PC-3 (cell line): ENCODE measurements at places on chromosomes 6 and 20. TPM values are rescaled to one million over a fixed set of nuclear protein-coding genes. Genes with fewer than 3 reads are reported as not detected.

Gene CD93
- not detected in 2 replicates for total RNA-seq

Gene PCMT1
- total RNA-seq = 122 and 158 TPM in 2 replicates

Gene PEX3
- 17.5 and 23.8 TPM in 2 replicates for total RNA-seq

Gene SLC22A3
- total RNA-seq = 0.47 and 0.92 TPM in 2 replicates

Gene SDC4
- 134 and 167 TPM in 2 replicates for total RNA-seq

Gene VWA7
- 0.98 and 1.9 TPM in 2 replicates for total RNA-seq

- peak; percentile 43 for DNase-seq
Measured at GRCh38 chr6:37690964-37691735, 6.5 kb downstream of the MDGA1 start.

DNA sequence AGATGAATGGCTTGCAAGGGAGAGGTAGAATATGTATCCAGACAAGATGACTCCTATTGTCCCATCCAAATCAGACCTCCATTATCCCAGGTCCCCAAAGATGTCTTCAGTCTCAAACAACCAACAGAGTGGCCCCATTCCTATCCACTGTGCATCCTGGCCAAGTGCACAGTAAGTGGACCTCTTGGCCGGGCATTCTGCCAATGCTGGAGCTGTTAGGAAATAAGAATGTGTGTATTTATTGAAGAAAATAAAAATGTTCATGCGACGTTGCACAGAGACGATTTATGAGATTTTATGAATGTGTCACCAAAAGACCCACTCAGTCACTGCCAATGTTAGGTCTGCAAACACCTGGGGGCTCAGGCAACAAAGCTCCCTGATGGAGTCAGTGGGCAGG lies 196.0 kb downstream of the MAFB start:
- no peak for DNase-seq

DNA sequence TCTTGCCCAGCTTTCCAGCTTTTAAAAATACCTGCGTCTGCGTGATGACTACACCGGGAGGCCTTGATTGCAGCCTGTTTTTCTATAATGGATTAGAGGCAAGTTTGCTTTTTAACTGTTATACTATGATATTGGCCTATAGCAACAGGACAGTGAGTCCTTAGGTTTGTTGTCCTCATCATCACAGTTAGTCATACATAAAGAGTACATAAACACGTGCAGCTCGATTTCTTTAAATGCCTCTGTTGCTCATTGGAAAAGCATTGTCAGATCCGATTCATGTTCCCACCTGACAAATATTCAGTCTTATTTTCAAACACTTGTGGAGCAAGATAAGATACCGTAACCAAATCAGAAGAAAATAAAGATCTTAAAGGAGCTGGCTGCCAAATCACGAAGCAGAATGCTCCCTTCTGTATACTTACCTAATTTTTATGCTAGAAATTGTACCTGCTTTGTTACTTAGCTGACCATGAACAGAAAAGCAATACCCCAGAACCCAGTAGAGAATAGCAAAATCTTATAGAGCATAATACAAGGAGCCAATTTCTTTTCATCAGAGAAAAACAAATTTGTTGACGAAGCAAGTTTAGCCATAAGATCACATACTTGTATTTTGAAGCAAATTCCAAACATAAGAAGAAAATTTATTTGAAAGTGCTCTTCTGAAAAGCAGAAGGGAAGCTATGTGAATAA lies 100.4 kb downstream of the TMEM200A start:
- DNase-seq = peak; percentile 18

DNA sequence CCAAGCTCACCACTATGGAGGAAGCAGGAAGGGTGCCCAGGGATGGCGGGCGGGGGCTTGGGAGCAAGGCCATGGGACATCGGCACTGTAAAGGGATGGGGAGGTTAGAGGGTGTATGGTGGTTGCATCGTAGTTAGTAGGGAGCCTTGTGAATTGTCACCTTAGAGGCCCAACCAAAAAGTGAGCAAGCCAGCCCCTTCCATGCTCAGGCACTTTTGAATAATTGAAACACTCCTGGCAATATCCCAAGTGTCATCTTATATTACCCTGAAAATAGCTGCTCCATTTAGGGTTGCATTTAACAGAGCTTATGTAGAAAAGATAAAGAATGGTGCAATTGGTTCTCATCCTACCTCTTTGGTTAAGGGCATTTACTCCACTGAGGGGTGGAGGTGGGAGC lies 169.2 kb downstream of the SAMD5 start:
- no peak for DNase-seq

DNA sequence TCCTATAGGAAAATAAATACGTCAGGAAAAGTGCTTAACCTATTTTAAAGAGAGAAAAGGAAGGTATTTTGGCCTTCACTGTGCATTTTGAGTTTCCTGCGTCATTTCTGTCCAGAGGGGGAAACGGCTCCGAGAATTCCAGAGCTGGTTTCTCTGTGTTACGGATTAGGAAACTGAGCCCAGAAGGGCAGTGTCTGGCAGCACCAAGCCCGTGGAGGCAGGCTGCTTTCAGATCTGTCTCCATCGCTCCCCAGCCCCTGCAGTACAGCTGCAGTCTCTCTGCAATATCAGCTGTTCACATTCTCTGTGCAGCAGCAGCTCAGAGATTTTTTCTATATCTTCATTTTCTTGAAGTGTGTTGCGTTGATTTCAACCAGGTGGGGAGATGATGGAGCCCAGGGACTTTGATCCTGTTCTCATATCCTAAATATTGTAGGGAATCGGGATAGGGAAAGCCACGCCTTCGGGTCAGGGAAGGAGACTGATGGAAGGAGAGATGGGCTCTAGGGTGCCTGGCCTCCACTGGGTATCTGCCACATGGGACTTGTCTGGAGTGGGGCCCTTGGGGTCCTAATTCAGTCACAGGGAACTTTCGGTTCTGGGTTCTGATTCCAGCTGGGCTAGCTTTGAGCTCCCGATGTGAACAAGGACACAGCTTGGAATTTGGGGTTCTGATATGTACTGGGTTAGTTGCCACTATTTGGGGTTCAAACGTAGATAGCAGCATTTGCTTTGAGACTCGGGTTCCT lies 2.8 kb downstream of the ANKRD60 start:
- no peak for DNase-seq

GRCh38 chr6:56852260-56853010 lies 102.5 kb upstream of the BEND6 start:
- peak; percentile 65 for DNase-seq

GRCh38 chr20:37649676-37650370 lies 44.0 kb upstream of the CTNNBL1 start:
- DNase-seq = no peak

DNA sequence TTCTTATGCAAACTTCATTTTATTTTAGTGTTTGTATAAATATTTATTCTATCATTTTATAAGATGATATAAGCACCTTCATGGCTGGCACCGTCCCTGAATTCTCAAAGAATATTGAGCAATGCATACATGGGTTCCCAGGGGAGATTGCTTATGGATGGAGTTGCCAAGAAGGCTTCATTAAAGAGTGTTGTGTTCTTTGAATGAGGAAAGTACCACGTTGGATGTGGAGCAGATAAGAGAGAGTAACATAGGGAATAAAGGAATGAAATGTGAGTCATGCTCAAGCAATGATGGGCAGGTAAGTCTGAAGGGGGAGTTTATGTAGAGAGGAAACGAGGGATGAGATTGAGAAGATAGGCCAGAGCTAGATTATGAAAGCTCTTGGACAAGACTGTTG lies 10.3 kb downstream of the DSE start:
- DNase-seq = peak; percentile 57

- no peak for DNase-seq
Measured at GRCh38 chr6:170448751-170449630, 104.1 kb downstream of the PSMB1 start.

DNA sequence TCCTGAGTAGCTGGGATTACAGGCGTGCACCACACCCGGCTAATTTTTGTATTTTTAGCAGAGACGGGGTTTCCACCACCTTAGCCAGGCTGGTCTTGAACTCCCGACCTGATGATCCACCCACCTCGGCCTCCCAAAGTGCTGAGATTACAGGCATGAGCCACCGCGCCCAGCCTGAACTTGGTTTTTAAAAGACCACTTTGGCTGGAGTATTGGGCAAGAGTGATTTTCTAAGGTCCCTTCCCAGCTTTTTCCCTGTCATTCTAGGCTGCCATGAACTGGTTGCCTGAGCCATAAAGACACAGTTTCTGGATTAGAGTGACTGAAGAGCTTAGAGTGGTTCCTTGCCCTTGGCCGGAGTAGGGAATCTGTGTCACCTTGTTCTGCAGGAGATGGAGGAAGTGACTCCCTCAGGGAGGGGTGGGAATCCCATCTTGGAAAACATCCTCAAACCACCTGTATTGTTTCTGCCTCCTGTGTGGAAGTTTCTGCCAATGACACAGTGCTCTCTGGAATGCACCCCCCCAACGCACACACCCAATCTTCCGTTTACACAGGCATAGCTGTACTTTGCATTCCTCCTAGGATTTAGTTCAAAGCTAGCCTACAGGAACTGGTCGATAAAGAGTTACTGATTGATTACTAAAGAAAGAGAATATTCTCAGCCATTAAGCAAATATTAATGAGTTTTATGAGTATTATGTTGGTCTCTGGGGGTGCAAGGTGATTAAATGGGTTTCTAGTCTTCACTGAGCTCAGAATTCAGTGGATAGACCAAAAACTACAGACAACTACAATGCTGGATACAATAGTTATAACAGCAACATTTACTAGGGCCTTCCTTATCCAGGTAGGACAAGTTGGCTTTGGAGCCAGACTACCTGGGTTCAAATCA lies 18.2 kb downstream of the BCL2L1 start:
- DNase-seq = peak; percentile 98

DNA sequence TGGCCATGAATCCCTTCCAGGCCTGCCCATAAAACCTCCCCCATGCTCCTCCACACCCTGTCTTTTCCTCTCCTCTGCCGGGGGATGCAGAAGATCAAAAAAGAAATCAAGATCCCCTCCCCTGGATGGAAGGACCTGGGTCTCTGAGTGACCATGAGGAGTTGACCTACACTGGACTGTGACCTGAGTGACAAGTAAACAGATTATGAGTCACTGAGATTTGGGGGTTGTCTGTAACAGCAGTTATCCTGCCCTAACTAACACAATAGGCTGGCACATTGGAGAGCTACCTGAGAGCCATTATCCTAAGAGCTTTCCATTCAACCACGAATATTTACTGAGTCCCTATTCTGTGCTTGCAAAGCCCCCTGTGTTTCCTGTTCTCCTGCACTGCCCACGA lies 28.4 kb upstream of the SIRPA start:
- no peak for DNase-seq

DNA sequence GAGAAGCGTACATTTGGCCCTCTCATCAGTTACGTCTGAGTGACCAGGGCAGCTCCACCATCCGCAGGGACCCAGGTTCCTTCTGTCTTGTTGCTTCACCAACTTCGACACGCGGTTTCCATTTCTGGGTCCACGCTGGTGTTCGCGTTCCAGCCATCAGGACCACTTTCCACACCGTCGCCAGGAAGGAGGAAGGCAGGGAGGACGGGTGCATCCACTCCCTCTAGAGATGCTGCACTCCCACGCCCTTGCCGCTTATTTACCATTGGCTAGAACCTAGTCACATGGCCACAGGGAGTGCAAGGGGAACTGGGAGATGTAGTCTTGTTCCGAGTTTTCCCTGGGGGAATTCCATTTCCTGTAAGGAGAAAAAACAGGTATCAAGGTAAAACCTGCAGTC lies 33.2 kb upstream of the SNX9 start:
- DNase-seq = no peak

- DNase-seq = no peak
Measured at GRCh38 chr6:2274981-2275891, 29.8 kb upstream of the GMDS start.

DNA sequence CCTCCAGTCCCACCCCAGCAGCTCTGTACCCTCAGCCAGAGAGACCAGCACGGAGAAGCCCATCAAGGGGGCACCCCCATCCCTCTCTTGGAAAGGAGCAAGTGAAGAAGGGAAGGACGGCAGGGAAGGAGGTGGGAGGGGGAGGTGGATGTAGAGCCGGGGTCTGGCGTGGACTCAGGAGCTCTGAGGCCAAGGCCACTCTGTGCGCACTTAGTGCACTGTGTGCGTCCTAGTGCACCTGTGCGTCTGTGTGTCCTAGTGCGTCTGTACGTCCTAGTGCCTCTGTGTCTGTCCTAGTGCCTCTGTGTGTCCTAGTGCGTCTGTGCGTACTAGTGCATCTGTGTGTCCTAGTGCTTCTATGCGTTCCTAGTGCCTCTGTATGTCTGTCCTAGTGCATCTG lies 54.2 kb downstream of the DSTN start:
- no peak for DNase-seq

- DNase-seq = no peak
Measured at GRCh38 chr6:498795-499231, 107.3 kb downstream of the IRF4 start.

DNA sequence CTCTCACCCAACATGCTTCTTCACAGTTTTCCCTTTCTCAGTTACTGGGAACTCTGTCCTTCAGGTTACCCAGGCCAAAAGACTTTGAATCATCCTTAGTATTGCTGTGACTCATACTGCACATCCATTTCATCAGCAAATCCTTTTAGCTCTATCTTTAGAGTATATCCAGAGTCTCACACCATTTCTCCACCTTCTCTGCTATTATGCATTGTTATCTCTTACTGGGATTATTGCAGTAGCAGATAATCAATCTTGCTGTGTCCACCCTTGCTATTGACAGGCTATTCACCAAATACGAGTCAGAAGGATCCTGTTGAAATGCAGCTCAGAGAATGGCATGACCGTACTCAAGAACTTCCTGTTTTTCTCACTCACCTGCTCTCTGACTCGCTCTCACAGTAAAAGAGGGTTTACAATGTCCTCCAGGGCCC lies 57.3 kb downstream of the BCKDHB start:
- peak; percentile 70 for DNase-seq

GRCh38 chr6:82980086-82980485 lies 85.6 kb downstream of the UBE3D start:
- DNase-seq = peak; percentile 69

- DNase-seq = no peak
Measured at GRCh38 chr20:61673152-61673847, 392.4 kb downstream of the TAF4 start.

DNA sequence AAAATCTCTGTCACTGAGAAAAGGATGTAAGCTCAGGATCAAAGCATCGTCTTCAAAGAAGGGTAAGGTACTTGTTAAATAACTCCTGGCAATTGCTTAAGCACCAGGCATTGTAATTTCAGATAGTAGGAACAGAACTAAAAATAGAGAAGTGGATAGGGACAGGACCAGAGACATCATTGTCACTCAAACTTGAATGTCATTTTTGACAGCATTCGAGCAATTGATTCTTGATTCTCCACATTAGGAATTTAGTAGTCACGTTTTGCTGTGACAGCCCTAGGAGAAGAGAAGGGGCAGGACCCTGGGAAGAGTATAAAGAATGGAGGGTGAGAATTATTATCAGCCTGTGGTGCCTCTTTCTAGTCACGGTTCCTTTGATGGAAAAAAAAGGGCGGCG lies 50.1 kb upstream of the BACH2 start:
- DNase-seq = no peak

- DNase-seq = peak; percentile 73
Measured at GRCh38 chr6:692356-692851, 535 bp downstream of the EXOC2 start.

- no peak for DNase-seq
Measured at GRCh38 chr6:143060806-143061596, at the start of gene AIG1. Gene AIG1, plus strand, starts transcription at chr6:143060889. Its CDS starts 37 bp downstream, at chr6:143060926.

DNA sequence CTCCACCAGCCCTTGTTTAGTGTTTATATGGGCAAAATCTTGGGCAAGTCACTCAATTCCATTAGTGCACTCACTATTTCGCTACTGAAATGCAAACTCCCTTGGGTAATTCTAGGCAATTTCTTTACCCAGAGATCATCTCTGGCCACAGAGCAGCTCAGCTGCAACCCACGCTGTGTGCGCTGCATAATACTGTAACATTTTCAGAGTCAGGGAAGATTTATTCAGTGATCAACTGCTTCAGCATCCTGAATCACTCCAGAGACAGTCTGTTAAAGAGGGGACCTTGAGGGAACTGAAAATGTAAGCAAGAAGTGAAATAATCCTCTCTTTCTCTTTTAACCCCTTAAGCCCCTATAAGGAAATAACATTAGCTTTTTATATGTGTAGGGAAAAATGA lies 189.6 kb upstream of the FBXL4 start:
- no peak for DNase-seq
